ENCODE measurements at places on chromosomes 16 and 17.

- no peak for DNase-seq
Measured at GRCh38 chr16:65697521-65697920, 575.7 kb upstream of the CDH11 start.

GRCh38 chr17:4849011-4849536 lies 15.9 kb downstream of the MINK1 start:
- peak; percentile 62 for DNase-seq

- DNase-seq = no peak
Measured at GRCh38 chr17:79981661-79982101, 54.0 kb downstream of the TBC1D16 start.

GRCh38 chr16:6891496-6891895 lies 441.1 kb upstream of the RBFOX1 start:
- DNase-seq = no peak

DNA sequence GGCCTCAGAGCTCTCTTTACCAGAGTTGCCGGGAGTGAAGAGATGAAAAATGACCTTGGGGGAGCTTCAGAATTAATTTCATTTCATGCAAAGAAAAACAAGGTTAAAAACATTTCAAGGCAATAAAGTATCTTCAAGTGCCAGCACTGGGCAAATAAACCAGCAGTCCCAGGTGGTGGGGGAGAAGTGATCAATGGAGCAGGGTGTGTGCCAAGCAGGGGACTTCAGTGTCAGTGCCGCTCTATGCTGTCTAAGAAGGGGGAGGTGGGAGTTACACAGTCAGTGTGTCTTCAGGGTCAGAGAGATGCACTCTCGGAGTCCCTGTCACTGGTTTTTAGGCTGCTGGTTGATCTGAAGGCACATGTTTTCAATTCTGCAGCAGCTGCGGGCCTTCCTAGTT lies 57.2 kb upstream of the MGAT5B start:
- DNase-seq = no peak

GRCh38 chr16:30484887-30485286 lies 12.3 kb downstream of the ITGAL start:
- no peak for DNase-seq

DNA sequence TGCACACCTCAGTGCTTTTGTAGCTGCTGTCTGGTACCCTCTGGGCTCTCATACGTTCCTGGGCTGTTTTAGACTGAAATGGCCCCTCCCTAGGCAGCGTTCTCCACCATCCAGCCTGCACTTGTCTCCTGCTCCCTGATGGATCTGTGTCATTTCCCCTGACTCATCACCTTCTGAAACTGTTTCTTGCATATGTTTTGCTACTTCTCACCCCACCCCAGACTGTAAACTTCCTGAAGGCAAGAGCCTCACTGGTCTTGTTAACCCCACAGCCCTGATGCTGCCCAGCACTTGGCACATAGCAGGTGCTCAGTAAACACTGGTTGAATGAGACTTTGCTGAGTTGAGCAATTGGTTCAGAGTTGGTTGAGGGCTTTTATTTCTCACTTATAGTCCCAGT lies 78.7 kb downstream of the CRISPLD2 start:
- DNase-seq = no peak

- DNase-seq = no peak
Measured at GRCh38 chr16:64870859-64871258, 251.0 kb downstream of the CDH11 start.

GRCh38 chr17:8479431-8479947 lies 43.8 kb downstream of the NDEL1 start:
- no peak for DNase-seq

DNA sequence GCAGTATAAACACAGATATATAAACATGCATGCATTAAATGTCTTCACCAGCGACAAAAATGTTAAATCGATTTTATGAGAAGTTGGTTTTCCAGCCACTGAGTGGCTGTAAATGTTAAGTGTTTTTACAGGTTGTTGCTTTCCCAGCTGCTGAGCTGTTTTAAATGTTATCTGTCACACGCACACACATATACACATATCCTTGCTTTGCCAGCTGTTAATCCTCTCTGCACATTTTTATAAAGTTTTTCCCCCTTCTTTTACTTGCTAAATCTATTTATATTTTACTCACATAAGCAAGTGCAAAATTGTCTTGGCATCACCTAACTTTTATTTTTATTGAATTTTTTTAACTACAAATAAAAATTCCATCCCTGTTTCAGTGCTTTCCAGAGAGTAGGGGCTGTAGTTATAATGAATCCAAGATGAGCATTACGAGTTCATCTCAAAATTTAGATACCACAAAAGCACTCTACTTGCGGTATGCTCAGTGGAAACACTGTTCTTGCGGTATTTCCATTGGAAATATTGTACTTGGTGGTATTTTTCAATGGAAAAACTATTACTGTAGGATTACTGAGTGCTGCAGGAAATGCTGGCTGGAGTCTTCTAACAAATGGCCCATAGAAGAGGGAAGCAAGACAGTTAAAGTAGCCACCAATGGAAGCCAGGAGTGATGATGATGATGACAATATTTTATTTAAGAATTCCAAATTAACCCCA lies 124.9 kb upstream of the KCNJ16 start:
- no peak for DNase-seq

DNA sequence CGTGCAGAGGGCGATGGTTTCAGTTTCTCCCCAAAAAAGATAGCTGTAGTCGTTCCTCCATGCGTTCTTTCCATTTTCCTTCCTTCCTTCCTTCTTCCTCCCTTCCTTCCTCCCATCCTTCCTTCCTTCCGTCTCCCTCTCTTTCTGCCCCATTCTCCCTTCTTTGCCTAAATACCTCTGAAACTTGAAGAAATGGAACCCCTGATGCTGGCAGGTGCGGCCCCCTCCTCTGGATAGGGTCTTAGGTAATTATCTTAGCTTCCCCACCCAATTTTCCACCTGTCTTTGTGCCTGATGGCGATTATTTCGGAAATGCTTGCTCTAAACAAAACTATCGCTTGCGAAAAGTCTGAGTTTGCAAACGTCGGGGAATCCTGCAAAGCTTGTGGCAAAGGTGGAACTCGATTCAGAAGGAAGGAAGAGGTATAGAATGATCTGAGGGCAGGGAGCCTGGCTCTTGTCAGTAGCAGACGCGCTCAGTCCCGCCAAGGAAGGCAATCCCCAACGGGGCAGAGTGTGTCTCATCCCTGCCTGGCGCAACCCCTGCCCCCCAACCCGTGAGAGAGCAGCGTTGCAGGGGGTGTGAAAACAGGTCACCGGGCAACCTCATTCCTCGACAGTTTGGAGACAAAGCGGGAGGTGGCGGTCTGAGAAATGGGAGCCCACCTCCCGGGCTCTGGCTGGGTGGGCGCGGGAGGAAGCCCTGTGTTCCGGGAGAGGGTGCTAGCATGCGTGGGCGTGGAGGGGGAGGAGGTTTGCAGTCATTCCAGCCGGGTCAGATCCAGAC lies 2.9 kb upstream of the CBX8 start:
- DNase-seq = no peak

DNA sequence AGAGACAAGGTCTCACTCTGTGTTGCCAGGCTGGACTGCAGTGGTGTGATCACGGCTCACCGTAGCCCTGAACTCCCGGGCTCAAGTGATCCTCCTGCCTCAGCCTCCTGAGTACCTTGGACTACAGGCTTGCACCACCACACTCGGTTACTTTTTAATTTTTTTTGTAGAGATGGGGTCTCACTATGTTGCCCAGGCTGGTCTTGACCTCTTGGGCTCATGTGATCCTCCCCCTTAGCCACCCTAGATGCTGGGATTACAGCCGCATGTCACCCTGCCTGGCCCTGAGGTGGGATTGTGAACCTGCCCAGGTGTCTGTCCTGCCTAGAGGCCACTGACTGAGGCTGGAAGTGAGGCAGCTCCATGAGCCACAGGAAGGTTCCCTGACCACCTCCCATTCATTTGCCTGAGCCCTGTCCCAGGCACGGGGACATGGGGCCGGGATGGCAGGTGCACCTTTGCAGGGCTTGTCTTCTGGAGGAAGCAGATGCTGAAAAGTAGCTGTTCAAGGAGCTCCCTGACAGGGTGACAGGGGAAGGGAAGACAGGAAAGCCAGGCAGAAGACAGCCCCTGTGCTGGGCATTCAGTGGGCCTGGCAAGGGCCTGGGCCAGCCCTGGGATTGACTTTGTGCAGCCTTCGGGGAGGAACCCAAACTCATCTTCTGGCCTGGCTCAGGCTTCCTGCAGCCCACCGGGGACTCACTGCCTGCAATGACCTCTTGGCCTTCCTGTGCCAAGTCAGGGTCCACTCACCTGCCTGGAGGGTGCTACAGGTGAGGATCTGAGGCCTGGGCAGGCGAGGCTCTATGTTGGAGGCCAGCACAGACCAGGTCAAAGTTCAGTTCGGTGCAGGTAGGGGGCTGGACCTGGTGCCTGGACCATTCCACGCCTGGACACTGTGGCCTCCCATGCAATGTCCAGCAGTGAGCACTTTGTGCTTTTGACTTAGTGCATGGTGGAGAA lies 8.1 kb upstream of the NOTUM start:
- DNase-seq = no peak

DNA sequence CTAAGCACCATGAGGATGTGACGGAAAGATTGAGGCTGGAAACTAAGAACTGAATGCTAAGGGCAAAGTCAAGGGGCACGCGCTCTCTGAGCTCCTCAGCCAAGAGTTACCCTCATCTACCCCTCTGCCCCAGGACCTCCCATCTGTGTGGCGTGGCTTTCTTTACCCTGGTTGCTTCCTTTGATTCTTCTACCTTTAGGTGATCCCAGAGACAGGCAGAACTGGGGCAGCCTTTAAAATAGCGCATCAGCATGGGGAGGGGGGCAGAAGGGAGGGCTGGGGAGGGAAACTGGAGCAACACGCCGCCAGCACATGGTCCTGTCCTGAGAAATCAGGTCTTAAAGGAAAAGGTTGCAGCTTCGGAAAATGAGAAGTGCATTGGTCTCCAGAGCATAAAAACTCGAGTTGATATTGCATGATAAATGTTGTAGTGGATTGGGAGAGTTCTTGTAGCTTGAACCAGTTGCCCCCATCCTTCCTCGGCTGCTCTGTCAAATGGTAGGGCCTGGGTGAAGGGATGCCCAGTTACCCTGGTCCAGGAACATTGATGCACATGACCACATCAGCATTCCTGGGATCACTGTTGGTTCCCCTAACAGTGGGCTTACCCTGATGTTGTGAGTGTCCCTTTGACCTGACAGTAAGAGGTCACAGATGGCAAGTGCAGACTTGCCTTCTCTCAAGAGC lies 29.7 kb downstream of the LDHD start:
- no peak for DNase-seq

- peak; percentile 47 for DNase-seq
Measured at GRCh38 chr16:80948886-80949493, 57.7 kb downstream of the CMC2 start.

GRCh38 chr17:66255527-66255971 lies 26.3 kb upstream of the APOH start:
- no peak for DNase-seq

- no peak for DNase-seq
Measured at GRCh38 chr17:60163108-60163784, 13.5 kb downstream of the CA4 start.

DNA sequence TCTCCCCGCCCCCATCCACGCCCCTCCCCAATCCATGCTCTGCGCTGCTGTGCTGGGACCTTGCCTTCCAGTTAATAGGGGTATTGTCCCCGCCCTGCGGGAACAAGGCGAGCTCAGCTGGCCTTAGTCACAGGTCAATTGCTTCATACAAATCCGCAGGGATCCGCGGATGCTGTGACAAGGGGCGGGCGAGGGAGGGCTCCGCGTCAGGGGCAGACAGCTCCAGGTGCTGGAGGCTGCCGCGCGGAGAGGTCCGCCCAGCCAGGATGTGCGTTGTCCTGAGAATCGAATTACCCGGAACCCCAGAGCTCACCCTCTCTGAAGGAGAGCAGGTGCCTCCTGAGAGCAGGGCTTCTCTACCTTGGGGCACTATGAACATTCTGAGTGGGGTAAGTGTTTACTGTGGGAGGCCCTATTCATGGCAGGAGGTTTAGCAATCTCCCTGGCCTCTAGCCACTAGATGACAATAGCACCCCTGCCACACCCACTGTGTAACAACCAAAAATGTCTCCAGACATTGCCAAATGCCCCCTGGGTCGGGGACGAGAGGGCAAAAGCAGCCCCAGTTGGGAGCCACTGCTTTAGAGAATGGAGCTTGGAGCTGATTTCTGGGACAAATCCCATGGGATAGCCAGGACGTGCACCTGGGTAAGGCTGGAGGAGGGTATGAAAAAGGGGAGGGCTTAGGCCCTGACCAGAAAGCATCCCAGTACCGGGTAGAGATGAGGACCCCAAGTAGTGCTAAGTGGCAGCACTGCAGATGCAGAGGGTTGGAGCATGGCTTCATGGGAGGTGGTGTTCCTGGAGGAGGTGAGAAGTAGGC lies 138.2 kb downstream of the CYLD start:
- DNase-seq = no peak

DNA sequence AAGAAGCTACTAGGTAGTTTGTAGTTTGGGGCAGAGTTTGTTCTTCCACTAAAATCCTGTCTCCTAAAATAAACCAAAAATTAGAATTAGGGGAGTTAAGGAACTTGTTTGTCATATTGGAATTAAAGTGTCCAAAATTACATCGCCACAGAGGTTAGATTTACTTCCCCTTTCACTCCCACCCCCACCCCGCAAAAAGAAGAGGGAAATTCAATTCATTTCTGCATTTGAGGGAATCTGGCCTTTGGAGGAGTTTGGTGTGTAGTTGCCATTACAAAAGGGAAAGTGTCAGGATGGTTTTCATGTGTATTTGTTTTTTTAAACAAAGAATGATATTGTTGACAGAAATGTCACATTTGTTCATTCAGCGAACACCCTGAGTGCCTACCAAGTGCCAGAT lies 5.8 kb downstream of the TMEM97 start:
- DNase-seq = no peak

GRCh38 chr16:67561824-67562525 lies 351 bp upstream of the CTCF start:
- peak; percentile 98 for DNase-seq

GRCh38 chr16:58366247-58367031 lies 25.8 kb upstream of the GINS3 start:
- DNase-seq = peak; percentile 31

- DNase-seq = no peak
Measured at GRCh38 chr17:42077755-42078154, 20.5 kb downstream of the ZNF385C start.

GRCh38 chr17:69300222-69300621 lies 26.7 kb downstream of the ABCA5 start:
- DNase-seq = no peak

DNA sequence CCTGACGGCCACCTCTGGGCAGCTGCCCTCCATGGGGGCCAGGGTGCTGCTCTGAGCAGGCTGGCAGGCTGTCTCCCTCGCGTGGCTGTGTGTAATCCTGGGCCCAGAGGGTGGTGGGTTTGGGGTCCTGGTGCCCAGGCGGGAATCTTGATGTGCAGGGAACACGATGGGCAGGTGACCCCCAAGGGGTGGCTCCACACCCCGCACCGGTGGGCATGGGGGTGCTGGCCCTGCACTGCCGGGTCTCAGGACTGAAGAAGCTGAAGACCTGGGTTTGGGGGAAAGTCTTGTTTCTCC lies 8.6 kb downstream of the CHMP6 start:
- DNase-seq = no peak

Measured in fibroblast of skin of back (primary cell).